ENCODE measurements at places on chromosomes 1 and 21. TPM values are rescaled to one million over a fixed set of nuclear protein-coding genes. Genes with fewer than 3 reads are reported as not detected.

DNA sequence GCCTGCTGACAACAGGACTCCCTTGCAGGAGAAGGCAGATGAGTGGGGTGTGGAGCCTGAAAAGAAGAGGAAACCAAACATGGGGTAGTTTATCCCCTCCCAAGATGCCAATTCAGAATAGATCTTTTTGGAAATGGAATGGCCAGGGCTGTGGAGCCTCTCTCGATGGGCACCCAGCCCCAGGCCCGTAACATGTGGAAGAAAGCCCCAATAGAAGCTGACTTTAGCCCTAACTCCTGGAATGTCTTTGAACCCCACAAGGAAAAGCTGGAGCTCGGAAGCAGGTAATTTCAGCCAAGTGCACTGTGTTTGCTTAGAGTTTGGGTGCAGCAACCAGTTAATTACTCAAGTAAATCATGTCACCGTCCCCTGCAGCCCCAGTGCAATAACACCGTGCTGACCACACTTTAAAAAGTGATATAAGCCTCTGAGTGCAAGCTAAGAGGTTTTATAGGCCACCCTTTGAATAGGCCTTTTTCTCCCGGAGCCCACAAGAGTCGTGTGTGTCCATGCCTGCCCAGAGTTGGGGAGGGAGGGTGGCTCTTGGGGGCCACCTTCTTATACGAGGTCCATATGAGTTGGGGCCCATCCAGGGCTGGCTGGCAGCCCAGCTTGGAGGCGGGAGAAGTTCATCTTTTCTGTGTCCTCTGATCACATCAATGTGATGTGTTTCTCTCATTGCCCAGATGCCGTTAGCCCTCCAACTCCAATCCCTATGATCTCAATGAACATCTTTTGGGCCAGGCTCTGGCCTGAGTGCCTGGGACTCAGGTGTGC is 153.2 kb downstream of the TRABD2B start:
- H3K4me3 ChIP-seq = no peak overlapping the region
- H3K27ac ChIP-seq = no peak overlapping the region
- DNase-seq = no peak
- H3K36me3 ChIP-seq = peaks cover 4% of the 10 kb centered on the region
- H3K4me1 ChIP-seq = peaks cover 10% of the 10 kb centered on the region

DNA sequence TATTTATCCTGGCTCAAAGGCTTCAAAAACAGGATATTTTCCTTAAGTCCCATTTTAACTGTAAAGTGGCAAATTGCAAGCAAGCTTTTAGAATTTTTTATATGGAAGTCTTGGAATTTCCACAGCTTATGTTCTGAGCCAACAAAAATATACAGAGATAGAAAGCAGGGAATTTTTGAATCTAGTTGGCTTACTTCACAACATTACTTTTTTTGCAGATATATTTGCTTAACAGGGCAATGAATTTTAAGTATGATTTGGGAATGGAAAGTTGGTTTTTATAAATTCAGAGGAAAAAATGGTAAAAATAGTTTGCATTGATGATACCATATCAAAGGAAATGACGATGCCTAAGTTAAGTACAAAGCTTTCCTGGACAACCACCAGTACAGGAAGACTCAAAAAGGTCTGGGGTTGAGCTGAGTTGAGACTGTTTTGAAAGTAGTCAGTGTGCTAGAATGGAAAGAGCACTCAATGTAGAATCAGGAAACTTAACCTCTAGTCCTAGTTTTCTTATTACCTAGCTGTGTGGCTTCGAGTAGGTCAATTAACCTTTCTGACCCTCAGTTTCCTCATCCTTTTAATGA is 11.0 kb upstream of the VCAM1 start:
- no peak for DNase-seq
- H3K4me3 ChIP-seq = no peak overlapping the region

GRCh38 chr1:10679496-10680220 is 116.8 kb downstream of the CASZ1 start:
- peak; percentile 81 for DNase-seq
- peaks cover 44% of the 10 kb centered on the region for H3K4me1 ChIP-seq
- no peak overlapping the region for H3K4me3 ChIP-seq
- H3K27ac ChIP-seq = no peak overlapping the region
- peaks cover 13% of the 10 kb centered on the region for H3K27me3 ChIP-seq
- H3K36me3 ChIP-seq = no peaks in the 10 kb centered on the region

GRCh38 chr1:27981145-27981544 is 21.4 kb downstream of the XKR8 start:
- no peak overlapping the region for H3K27ac ChIP-seq
- H3K4me1 ChIP-seq = no peaks in the 10 kb centered on the region
- no peak for DNase-seq
- peaks cover 2% of the 10 kb centered on the region for H3K27me3 ChIP-seq

GRCh38 chr1:16009030-16009460 is 5.0 kb downstream of the SRARP start:
- no peaks in the 10 kb centered on the region for H3K4me1 ChIP-seq
- no peak overlapping the region for H3K4me3 ChIP-seq
- H3K27ac ChIP-seq = no peak overlapping the region
- DNase-seq = peak; percentile 93
- no peaks in the 10 kb centered on the region for H3K36me3 ChIP-seq
- H3K27me3 ChIP-seq = peaks cover 5% of the 10 kb centered on the region

Gene OR2L3
- 0.15 TPM for total RNA-seq

GRCh38 chr1:3821447-3821846 is 25.1 kb upstream of the LRRC47 start:
- peak overlapping the region; percentile 97 for H3K27ac ChIP-seq
- peak overlapping the region; percentile 77 for H3K4me3 ChIP-seq
- H3K4me1 ChIP-seq = peaks cover 67% of the 10 kb centered on the region
- DNase-seq = peak; percentile 77
- peaks cover 4% of the 10 kb centered on the region for H3K36me3 ChIP-seq

Gene KCNK1
- not detected for total RNA-seq

DNA sequence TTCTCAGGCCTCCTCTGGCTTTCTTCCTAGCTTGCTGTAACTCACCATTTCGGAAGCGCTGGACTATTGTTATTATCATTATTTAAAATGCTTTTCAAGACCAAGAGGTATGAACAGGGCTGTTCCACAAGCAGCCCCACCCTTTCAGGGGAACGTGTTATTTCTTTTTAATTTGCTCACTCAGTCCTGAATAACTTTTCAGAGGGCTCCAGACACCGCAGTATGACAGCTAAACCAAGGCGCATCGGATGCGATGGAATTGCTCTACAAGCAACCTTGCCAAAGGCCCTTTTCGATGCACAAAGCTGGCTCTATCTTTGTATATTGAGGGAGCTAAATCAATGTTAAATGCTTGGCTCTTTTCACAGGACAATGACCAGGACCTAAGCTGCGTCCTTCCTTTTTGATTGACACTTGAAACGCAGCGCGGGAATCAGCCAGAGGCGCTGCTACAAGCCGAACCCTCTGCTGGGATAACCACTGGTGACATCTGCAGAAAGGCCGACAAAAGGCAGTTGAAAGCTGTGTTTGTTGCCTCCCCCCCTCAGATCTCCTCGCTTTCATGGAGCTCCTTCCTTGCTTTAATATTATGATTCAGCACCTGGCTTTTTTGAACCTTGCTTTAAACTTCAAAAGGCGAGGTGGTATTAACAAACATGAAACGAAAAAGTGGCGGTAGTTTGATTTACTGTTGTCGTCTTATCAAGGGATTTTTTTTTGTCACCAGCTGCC is 204.7 kb upstream of the PROX1 start:
- no peaks in the 10 kb centered on the region for H3K36me3 ChIP-seq
- H3K27me3 ChIP-seq = no peaks in the 10 kb centered on the region
- H3K27ac ChIP-seq = no peak overlapping the region
- no peak for DNase-seq
- peaks cover 4% of the 10 kb centered on the region for H3K4me1 ChIP-seq
- no peak overlapping the region for H3K4me3 ChIP-seq

- no peak overlapping the region for H3K27ac ChIP-seq
- no peaks in the 10 kb centered on the region for H3K36me3 ChIP-seq
- peaks cover 2% of the 10 kb centered on the region for H3K27me3 ChIP-seq
- DNase-seq = no peak
- H3K4me3 ChIP-seq = no peak overlapping the region
Observed at GRCh38 chr1:160855181-160855981, 7.3 kb downstream of the CD244 start.

DNA sequence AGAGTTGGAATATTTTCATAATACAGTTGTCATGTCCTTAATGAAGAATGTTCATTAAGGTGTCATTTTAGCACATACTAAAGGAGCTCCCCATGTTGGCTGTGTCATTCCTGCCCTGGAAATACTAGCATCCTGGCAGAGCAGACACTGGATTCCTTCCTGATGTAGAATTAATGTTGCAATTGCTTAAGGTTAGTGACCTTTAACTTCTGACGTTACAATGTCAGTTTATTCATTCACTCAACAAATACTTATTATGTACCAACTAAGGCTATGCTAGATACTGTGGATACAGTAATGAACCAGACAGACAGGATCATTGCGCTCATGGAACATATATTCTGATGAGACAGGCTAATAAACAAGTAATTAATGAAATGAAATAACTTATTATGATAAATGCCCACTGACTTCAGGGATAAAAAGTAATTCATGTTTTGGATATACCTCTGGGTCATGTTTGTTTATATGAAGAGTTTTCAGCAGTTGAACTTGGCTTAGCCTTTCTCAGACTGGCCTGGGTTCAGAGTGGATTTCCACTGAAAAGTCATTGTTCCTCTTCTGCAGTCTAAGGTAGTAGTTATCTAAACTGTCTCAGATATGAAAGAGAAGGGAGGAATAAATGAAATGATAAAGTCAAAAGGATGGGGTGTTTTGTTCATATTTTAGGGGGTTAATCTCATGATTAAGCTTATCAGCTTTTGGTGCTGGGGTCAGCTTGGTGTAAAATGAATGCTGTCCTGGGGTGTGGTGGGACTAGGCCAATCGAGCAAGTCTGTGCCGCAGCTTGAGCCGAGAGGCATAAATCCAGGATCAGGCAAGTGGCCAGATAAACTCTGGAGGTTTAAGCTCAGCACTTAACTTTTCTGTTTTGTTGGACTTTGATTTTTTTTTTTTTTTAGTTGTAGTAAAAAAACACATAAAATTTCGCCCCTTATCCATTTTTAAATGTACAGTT is 43.3 kb upstream of the KCNQ4 start:
- no peaks in the 10 kb centered on the region for H3K27me3 ChIP-seq
- no peak overlapping the region for H3K4me3 ChIP-seq
- no peak overlapping the region for H3K27ac ChIP-seq
- peaks cover 6% of the 10 kb centered on the region for H3K4me1 ChIP-seq
- DNase-seq = no peak

Gene WNT2B
- 4.0 TPM for total RNA-seq

Gene MAP1LC3C
- total RNA-seq = 0.49 TPM

DNA sequence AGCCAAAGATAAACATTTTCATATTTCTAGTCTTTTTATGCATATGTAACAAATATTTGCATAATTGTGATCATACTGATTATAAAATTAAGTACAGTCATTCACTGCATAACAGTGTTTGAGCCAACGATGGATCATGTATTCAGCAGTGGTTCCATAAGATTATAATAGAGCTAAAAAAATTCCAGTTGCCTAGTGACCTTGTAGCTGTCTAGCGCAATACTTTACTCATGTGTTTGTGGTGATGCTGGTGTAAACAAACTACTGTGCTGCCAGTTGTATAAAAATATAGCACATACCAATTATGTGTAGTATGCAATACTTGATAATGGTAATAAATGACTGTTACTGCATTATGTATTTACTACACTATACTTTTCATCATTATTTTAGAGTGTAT is 2.1 kb upstream of the S100A10 start:
- no peak overlapping the region for H3K4me3 ChIP-seq
- peaks cover 2% of the 10 kb centered on the region for H3K4me1 ChIP-seq
- DNase-seq = no peak
- H3K27me3 ChIP-seq = peaks cover 10% of the 10 kb centered on the region

Measured in glutamatergic neuron (in vitro differentiated cells).